Cardiac muscle cell (in vitro differentiated cells and primary cell): ENCODE measurements at places on chromosomes 1 and 21. TPM values are rescaled to one million over a fixed set of nuclear protein-coding genes. Genes with fewer than 3 reads are reported as not detected.

NCAM2 gene
- 0.04 and 2.6 TPM in 2 replicates for polyA plus RNA-seq

FAM151A gene
- polyA plus RNA-seq = 0.18 and 0.32 TPM in 2 replicates

FCRLB gene
- 0.67 and 1.7 TPM in 2 replicates for polyA plus RNA-seq

DNA sequence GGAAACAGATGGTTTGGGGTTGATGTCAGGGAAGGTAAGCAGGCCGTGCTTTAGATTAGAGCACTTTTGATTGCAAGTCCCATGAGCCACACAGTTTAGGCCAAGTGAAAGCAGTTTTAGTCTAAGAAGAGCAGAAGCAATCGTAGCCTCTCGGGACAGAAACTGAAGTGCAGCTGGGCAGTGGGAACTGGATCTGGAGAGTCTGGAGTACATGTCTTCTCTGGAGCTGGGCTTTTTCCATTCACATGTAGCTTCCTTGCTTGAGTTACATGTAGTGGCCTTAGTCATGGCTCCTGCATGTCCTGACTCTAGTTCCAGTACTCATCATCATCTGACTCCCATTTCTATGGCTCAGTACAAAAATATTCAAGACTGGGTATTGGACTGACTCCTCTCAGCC is 16.7 kb downstream of the CAMTA1 start:
- peak; percentile 22 for DNase-seq

- no peak for DNase-seq
Observed at GRCh38 chr1:11071463-11072215, 11.8 kb upstream of the SRM start.

GRCh38 chr1:44275991-44276405 is 62.7 kb downstream of the DMAP1 start:
- DNase-seq = peak; percentile 29

DNA sequence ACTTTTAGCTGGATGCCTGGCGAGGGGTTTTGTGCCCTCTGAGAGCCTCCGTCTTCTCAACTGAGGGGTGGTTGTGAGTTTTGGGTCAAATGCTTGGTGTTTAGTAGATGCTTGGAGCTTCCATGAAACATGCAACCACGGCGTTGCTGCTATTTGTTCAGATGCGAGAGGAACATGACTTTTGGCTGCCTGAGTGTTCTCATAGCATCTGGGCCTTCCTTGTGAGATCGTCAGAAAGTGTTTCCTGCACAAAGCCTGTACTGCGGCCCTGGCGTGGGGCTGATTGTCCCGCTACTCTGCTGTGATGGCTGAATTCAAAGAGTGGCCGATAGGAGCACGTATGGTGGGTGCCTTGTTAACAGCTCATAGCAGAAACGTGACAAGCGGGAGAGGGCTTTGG is 69.8 kb upstream of the FAM3B start:
- no peak for DNase-seq

DNA sequence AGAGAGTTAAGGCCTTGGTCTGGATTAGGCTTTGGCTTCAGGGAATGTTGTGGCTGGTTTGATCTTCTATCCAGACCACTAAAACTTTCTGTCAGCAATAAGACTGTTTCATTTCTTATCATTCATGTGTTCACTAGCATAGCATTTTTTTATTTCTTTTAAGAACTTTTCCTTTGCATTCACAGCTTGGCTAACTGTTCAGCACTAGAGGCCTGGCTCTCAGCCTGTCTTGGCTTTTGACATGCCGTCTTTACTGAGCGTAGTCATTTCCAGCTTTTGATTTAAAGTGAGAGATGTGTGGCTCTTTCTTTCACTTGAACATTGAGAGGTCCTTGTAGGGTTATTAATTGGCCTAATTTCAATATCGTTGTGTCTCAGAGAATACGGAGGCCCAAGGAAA is 62.5 kb downstream of the RNF220 start:
- DNase-seq = no peak

DNA sequence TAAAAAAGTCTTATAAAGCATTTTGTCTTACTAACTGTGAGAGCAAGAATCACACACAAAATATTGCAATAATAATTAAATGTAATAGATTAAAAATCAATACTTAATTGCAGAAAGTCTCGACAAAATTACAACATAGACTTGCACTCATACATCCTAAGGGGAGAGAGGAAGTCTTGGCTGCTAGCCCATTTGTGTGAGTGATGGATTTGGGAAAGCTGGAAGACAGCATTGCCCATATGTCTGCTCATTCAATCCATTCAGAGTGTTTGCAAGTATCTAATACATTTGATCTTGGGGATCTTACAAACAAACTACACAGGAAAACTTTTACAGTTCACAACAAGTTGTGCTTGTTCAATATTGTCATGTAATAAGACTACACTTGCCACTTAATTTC is 140.5 kb downstream of the COL11A1 start:
- DNase-seq = no peak

DNA sequence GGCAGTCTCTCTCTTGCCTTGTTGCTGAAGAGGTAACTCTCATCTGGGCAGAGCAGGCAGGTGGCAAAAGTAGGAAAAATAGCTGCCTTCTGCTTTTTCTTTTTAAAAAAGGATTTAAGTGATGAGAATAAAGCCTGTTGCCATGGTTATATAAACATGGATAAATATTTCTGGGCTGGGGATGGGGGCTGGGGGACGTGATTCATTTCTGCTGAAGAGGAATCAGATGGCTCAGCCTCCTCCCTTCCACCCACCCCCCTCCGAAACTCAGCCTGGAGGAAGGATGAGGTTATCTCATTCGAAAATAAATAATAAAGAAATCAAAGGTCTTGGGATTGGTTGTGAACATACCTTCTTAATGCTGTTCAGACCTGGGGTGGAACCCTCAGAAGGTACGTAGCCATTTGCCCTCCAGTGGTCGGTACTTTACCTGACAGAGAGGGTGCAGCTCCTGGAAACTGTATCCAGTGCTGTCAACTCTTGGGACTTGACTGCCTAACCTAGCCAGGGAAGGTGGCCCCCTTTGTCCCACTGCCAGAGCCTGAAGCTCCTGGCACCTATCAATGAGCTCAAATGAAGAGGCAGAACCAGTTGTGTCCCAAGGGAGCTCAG is 3.8 kb upstream of the INKA2 start:
- no peak for DNase-seq
